Mucosa of descending colon (tissue), 3 donors: ENCODE measurements at places on chromosomes 12 and 14.

- no peak for DNase-seq
Measured at GRCh38 chr14:59450716-59451115, 14.5 kb downstream of the GPR135 start.

- no peak for DNase-seq
Measured at GRCh38 chr12:48489012-48489411, 6.7 kb downstream of the C12orf54 start.

DNA sequence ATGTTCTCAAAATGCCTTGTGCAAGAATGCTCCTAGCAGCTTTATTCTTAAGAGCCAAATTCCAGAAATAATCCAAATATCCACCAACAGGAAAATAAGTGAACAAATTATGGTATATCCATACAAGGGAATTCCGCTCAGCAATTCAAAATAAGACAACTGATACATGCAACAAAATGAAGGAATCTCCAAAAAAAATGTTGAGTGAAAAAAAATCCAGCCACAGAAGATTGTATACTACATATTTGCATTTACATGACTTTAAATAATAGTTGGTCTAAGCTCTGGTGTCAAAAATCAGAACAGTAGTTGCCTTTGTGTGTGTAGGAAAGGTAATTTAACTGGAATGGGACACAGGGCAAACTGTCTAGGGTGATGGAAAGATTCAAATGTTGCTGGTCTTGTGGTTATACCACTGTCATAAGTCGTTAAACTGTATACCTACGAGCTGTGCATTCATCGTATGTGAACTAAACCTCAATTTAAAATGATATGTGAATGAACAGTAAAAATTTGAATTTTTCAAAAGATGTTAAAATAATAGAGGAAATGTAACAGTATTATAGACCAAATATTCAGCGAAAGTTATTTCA, 3.2 kb downstream of the CD69 start:
- DNase-seq, result no peak

DNA sequence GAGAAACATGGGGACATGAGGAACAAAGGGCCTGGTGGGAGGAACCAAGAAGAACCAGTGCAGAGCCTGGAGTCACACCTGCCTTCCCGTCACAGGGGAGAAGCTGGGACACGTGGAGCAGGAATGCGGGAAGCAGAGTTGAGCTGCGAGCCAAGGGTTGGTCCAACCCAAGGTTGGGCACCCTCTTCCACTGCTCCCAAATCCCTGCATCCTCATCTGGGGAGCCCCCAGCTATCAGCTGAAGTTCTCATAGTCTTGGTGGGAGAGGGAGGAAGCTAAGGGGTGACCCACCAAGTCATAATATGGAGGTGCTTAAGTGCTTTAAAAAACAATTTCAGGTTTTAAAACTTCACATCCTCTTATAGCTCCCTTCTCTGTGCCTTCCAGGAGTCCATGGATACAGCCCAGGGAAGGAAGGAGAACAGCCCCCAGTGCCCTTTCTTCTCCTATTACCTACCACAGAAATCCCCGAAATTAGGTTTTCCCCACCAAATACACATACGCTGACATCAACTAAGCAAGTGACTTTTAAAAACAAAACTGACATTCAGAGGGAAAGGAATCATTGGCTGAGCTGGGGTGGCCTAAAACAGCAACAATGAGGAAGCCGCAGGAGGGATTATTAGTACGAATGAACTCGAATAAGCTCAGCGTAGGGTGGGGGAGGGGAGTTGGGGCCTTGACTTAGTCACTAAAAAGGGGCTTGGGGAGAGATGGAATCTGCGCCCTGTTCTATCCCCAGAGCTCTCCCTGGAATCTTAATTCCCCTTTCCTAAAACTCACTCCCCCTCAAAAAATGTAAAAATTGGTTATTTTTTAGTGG, 4.5 kb downstream of the MYL6 start:
- no peak for DNase-seq

- no peak for DNase-seq
Measured at GRCh38 chr14:81313775-81314429, 86.2 kb downstream of the STON2 start.

GRCh38 chr14:70086685-70087379, 101.9 kb downstream of the SLC8A3 start:
- peak; percentile 70 for DNase-seq

DNA sequence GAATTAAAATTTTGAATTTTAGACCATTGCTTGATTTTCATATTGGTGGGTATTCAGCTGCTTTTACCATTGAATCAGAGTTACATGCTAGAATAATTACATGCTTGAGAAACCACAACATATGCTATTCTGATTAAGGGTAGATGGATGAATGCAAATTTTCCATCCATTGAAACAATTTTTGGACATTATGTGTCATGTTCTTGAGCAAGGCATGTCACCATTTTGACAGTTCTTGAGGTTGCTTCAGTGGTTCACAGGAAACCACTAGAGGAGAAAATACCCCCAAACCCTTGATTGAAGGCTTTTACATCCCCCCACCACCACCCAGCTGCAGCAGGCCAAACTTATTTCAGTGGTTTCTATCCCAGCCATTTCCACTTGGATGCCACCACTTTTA, 13.5 kb downstream of the UBR7 start:
- DNase-seq, result no peak

GRCh38 chr12:62802984-62803383, 132.0 kb downstream of the PPM1H start:
- DNase-seq, result no peak
